ENCODE measurements at places on chromosomes 1 and 21. TPM values are rescaled to one million over a fixed set of nuclear protein-coding genes. Genes with fewer than 3 reads are reported as not detected.

- no peaks in the 10 kb centered on the region for H3K27me3 ChIP-seq
- H3K4me3 ChIP-seq = peak overlapping the region; percentile 87
- H3K4me1 ChIP-seq = peaks cover 31% of the 10 kb centered on the region
- H3K36me3 ChIP-seq = no peaks in the 10 kb centered on the region
Observed at GRCh38 chr1:234400773-234401172, 27.5 kb downstream of the COA6 start.

DNA sequence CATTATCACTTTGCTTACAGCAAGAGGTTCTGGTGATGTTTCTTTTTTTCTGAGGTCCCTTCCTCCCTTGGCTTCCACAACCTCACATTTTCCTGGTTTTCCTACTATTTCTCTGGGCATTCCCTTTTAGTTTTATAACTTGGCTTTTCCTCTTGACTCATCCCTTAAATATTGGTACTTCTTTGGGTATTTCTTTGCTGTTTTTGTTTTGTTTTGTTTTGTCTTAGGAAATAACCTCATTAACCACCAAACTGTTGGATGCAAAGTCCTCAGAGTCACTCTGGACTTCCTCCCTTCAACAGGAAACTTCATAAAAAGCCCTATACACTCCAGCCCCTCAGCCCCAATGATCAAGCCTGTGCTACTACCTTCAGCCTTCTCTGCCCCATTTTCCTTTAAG lies 211.1 kb downstream of the DUSP10 start:
- no peaks in the 10 kb centered on the region for H3K4me1 ChIP-seq
- H3K36me3 ChIP-seq = no peaks in the 10 kb centered on the region
- H3K27me3 ChIP-seq = peaks cover 5% of the 10 kb centered on the region
- DNase-seq = no peak

DNA sequence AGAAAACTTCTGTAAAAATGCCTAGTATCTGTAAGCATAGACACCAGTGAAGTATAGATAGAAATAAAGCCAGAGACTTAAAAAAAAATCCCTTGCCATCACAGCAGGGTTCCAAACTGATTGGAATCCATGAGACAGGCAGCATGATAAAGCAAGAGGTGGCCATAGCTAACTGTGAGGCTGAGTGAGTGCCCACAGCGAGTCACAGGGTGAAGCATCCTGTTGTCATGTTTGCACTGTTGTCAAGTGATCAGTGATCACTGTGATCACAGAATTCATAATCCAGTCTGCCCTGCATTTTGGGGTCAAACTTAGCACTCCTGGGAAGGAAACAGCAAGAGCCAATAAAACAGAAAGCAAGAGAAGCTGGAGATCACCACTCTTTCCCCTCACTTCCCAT lies 33.3 kb downstream of the LRRC8B start:
- H3K4me3 ChIP-seq = no peak overlapping the region
- H3K27me3 ChIP-seq = no peaks in the 10 kb centered on the region
- peaks cover 3% of the 10 kb centered on the region for H3K4me1 ChIP-seq
- H3K27ac ChIP-seq = no peak overlapping the region
- peak; percentile 21 for DNase-seq
- H3K36me3 ChIP-seq = peaks cover 16% of the 10 kb centered on the region

GRCh38 chr1:233386336-233386735 lies 58.8 kb downstream of the MAP3K21 start:
- no peak for DNase-seq
- H3K27me3 ChIP-seq = peaks cover 8% of the 10 kb centered on the region
- no peaks in the 10 kb centered on the region for H3K36me3 ChIP-seq
- H3K4me1 ChIP-seq = no peaks in the 10 kb centered on the region
- H3K27ac ChIP-seq = no peak overlapping the region

DNA sequence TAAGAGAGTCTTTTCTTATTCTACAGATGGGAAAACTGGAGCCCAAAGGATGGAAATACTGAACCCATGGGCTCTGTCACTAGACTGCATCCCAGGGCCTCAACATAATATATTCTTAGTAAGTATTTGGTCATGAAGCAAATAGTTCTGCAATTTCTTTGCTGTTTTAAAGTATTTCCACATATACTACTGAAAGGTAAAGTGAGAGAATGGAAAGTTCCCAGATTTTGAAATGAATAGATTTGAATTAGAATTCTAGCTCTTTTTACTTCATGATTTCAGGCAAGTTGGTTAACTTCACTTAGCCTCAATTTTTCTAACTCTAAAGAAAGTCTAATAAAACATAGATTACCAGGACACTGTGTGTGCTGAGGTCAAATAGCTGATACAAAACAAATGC lies 95.6 kb upstream of the FGGY start:
- H3K36me3 ChIP-seq = no peaks in the 10 kb centered on the region
- H3K4me3 ChIP-seq = no peak overlapping the region
- no peaks in the 10 kb centered on the region for H3K4me1 ChIP-seq
- H3K27me3 ChIP-seq = peaks cover 2% of the 10 kb centered on the region
- no peak for DNase-seq
- H3K27ac ChIP-seq = no peak overlapping the region

- no peaks in the 10 kb centered on the region for H3K4me1 ChIP-seq
- no peaks in the 10 kb centered on the region for H3K27me3 ChIP-seq
- no peak overlapping the region for H3K27ac ChIP-seq
- H3K36me3 ChIP-seq = no peaks in the 10 kb centered on the region
Observed at GRCh38 chr21:14567331-14568279, 21.5 kb upstream of the SAMSN1 start.

- no peak overlapping the region for H3K4me3 ChIP-seq
- no peak for DNase-seq
- no peak overlapping the region for H3K27ac ChIP-seq
- no peaks in the 10 kb centered on the region for H3K27me3 ChIP-seq
- no peaks in the 10 kb centered on the region for H3K4me1 ChIP-seq
- peaks cover 10% of the 10 kb centered on the region for H3K36me3 ChIP-seq
Observed at GRCh38 chr1:46012236-46012635, 120.2 kb downstream of the PIK3R3 start.

The PRR9 gene
- total RNA-seq = not detected

The OR6K3 gene
- total RNA-seq = not detected

The SMG7 gene
- 66.1 TPM for total RNA-seq

All from CD4-positive, CD25-positive, alpha-beta regulatory T cell (primary cell).